Fibroblast of lung (primary cell): ENCODE measurements at places on chromosomes 1 and 21. TPM values are rescaled to one million over a fixed set of nuclear protein-coding genes. Genes with fewer than 3 reads are reported as not detected.

Gene CD1E
- not detected in 2 replicates for total RNA-seq

- H3K36me3 ChIP-seq: no peaks in the 10 kb centered on the region
- no peaks in the 10 kb centered on the region for H3K4me1 ChIP-seq
- H3K4me3 ChIP-seq: peak overlapping the region; percentile 16
- H3K27ac ChIP-seq: no peak overlapping the region
- H3K27me3 ChIP-seq: peaks cover 10% of the 10 kb centered on the region
Measured at GRCh38 chr1:228059634-228060457, 22.7 kb upstream of the ARF1 start.

Gene TNFRSF8
- 0.26 TPM in 1 of 2 replicates, not detected in the other for total RNA-seq

DNA sequence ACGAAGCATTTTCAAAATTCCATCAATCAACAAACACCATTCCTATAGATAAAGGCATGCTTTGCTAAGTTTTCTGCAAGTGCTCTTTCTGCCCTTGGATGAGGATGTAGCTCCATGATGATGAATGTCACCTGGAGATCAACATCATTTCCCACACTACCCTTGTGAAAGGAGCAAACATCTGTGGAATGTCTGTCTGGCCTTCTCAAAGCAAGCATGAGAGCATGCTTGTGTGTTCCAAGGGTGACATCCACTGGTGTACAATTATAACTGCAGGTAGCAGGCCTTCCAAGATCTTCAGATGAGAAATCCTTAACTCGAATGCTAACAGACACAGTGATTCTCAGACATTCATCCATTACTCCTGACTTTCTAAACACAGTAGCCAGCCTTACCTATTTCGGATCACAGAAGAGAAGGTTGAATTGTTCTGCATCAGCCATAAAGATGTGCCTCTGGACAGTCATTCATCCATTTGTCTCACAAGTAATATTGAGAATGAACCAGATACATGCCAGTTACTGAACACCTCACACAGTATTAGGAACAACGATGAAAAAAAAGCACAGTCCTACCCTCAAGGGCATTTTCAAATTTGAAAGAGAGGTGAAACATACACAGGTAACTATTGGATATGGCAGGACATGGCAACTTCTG, 162.4 kb downstream of the TPR start:
- H3K27ac ChIP-seq: no peak overlapping the region
- no peaks in the 10 kb centered on the region for H3K36me3 ChIP-seq

Gene BMP8B
- not detected in 2 replicates for total RNA-seq

Gene BEND5
- total RNA-seq: 0.77 TPM in 1 of 2 replicates, not detected in the other

DNA sequence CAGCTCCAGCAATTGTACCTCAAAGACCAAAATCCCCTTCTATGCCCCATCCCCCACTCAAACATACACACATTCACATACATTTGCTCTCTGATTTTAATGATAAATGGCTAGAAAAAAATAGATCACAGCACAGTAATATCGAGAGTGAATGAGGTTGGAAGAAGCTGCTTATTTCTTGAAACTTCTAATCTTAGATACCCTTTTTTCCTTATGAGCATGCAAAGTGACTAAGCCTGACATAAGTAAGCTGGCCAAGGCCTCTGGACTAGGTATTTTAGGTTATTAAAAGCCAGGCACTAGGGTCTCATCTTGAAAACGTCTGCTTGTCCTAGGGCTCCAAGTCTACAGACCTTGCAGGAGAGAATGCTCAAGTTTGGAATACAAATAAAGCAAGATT, 133.6 kb downstream of the TGFBR3 start:
- H3K4me3 ChIP-seq: no peak overlapping the region
- no peaks in the 10 kb centered on the region for H3K36me3 ChIP-seq
- H3K27me3 ChIP-seq: no peaks in the 10 kb centered on the region
- peaks cover 22% of the 10 kb centered on the region for H3K4me1 ChIP-seq
- H3K27ac ChIP-seq: no peak overlapping the region
- no peak for DNase-seq

DNA sequence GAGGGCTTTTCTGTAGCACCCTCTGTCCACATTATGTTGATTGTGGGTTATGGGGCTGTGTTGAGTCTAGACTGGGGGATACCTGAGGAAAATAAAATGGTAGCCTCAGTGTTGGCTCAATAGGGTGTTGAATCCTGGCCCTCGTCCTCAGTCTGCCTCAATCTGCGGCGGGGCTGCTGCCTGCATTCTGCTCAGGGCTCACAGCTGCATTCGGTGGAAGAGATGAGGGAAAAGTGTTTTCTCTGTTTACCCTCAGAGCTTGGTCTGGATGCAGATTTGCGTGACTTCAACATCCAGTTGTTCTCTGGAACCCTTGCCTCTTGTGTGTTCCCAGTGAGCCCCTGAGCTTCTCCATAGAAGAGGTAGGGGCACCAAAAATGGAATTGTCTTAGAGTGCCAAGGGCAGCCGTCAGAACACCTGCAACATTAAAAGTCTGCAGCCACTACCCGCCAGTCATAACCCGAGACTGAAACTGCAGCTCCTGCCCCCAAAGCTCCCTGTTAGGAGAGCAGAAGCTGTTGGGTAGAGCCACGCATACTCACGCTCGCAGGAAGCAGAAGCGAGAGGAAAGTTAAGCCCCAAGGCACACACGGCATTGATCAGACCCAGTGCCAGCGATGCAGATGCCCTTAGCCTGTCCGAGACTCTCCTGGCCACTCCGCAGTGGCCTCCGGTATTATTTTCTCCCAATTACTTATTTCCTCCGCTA, 215.3 kb upstream of the C1orf174 start:
- no peak overlapping the region for H3K27ac ChIP-seq
- DNase-seq: no peak
- no peak overlapping the region for H3K4me3 ChIP-seq
- no peaks in the 10 kb centered on the region for H3K36me3 ChIP-seq
- no peaks in the 10 kb centered on the region for H3K27me3 ChIP-seq

DNA sequence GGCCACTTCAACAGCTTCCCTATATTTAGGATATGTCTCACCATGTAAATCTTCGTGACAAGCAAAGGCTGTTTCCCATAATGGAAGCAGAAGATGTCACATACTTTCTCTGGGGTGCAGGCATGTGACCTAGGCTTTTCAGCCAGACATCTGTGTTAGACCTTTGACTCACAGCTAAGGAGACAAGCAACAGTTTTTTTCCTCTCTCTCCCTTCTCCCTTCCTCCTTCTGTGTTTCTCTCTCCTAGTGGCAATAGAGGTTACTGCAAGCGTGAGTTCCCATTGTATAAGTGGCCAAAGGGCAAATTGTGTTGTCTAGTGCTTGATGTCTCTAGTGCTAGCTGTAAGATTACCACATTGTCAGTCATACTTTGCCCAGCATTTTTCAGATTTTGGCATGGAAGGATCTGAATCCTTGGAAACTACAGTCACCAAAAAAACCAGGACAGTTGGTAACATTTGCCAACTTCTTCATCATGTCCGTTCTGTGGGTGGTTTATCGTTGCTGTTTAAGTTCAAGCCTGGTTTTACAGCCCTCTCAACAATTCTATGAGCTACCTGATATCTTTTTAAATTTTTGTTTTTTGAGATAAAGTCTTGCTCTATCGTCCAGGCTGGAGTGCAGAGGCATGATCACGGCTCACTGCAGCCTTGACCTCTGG, 44.4 kb upstream of the RABGAP1L start:
- H3K36me3 ChIP-seq: no peaks in the 10 kb centered on the region
- H3K27me3 ChIP-seq: no peaks in the 10 kb centered on the region
- no peak overlapping the region for H3K4me3 ChIP-seq
- H3K27ac ChIP-seq: no peak overlapping the region

DNA sequence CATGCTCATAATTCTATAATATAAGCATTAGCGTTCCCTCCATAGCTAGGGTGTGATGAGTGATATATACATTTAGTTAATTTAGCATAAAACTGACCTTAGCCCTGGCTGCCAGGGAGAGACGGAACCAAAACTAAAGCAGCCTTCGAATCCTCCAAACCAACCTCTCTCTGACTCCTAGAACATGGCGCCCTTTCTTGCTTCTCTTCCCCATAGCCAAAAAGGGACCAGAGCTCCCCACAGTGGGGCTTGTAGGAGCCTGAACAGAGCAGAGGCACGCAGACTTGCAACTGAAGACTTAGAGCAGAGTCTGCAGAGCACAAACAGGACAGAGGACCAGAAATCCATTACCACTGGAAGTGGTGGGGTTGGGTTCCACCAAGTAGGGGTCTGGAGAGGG, 17.7 kb downstream of the IRF2BP2 start:
- H3K4me1 ChIP-seq: no peaks in the 10 kb centered on the region
- H3K27ac ChIP-seq: no peak overlapping the region
- no peak overlapping the region for H3K4me3 ChIP-seq
- DNase-seq: no peak
- no peaks in the 10 kb centered on the region for H3K36me3 ChIP-seq
- H3K27me3 ChIP-seq: no peaks in the 10 kb centered on the region

GRCh38 chr1:5993556-5994491, 1.6 kb upstream of the NPHP4 start:
- no peak overlapping the region for H3K27ac ChIP-seq
- peaks cover 4% of the 10 kb centered on the region for H3K4me1 ChIP-seq
- H3K36me3 ChIP-seq: no peaks in the 10 kb centered on the region
- H3K27me3 ChIP-seq: no peaks in the 10 kb centered on the region
- DNase-seq: no peak

Gene MIXL1
- not detected in 2 replicates for total RNA-seq

- H3K4me1 ChIP-seq: no peaks in the 10 kb centered on the region
- no peak overlapping the region for H3K27ac ChIP-seq
- H3K27me3 ChIP-seq: no peaks in the 10 kb centered on the region
Measured at GRCh38 chr1:82934074-82934473, 1064.9 kb downstream of the TTLL7 start.

DNA sequence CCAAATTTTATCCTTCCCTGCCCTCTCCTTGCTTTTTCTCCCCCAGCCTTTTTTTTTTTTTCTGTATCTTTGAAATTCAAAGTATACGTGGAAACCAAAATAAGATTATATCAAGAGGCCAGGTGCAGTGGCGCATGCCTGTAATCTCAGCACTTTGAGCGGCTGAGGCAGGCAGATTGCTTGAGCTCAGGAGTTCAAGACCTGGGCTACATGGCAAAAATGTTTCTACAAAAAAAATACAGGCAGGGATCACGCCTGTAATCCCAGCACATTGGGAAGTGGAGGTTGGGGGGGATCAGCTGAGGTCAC, 6.6 kb upstream of the PRCC start:
- no peaks in the 10 kb centered on the region for H3K36me3 ChIP-seq
- no peaks in the 10 kb centered on the region for H3K4me1 ChIP-seq
- no peaks in the 10 kb centered on the region for H3K27me3 ChIP-seq
- no peak overlapping the region for H3K4me3 ChIP-seq
- H3K27ac ChIP-seq: no peak overlapping the region
- no peak for DNase-seq

DNA sequence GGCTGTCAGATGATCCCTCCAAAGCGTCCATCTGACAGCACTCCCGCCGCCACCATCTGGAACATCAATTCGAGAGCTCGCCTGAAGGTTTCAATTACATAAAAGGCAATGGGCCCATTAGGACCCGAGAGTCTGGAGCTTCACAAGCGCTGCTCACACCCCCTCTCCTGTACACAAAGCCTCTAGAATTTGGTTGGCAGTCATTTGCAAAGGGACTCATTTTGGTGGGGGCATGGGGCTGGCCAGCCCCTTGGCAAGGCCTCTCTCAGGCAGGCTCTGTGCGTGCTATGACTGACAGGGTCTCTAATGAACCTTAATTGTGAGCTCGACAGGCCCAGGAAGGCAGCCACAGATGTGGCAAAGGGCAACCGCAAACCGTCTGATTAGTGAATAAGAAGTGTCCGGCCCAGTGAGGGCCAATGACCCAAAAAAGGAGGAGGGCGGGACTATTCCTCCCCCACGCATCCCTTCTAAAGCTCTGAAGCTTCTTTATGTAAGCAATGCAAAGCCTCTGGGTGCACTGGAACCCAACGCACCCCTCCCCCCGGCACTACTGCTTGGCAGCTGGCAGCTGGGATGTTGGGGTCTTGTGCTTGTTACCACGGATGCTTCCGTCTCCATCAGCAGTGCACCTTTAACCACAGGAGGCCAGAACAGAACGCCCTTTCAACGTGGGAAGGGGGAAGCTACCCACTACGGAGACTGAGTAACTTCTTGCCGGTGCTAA, 79.4 kb downstream of the CAPZB start:
- no peaks in the 10 kb centered on the region for H3K27me3 ChIP-seq
- peak; percentile 81 for DNase-seq
- H3K27ac ChIP-seq: no peak overlapping the region
- no peaks in the 10 kb centered on the region for H3K36me3 ChIP-seq
- H3K4me1 ChIP-seq: peaks cover 15% of the 10 kb centered on the region
- no peak overlapping the region for H3K4me3 ChIP-seq

Gene CDC20
- total RNA-seq: 1.3 and 24.1 TPM in 2 replicates

DNA sequence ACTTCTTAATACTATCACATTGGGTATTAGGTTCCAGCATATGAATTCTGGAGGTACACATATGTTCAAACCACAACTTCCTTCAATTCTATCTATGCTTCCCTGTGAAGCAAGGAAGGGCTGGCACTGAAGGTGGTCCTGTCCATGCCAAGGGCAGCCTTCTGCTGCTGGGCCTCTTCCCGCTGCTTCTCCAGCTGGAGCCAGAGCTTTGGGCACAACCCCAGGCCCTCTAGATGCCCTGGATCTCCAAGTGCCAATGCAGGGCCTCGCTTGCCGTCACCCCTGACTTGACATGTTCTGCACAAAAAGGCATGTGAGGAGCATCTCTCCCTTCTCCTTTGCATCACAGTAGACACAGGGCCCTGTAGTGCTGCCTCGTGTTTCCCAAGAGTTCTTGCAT, 62.6 kb downstream of the STYXL2 start:
- H3K4me3 ChIP-seq: no peak overlapping the region
- DNase-seq: no peak
- H3K27ac ChIP-seq: no peak overlapping the region
- no peaks in the 10 kb centered on the region for H3K27me3 ChIP-seq

- no peaks in the 10 kb centered on the region for H3K27me3 ChIP-seq
- H3K4me1 ChIP-seq: peaks cover 15% of the 10 kb centered on the region
- H3K36me3 ChIP-seq: no peaks in the 10 kb centered on the region
- no peak for DNase-seq
- H3K27ac ChIP-seq: peak overlapping the region; percentile 90
Measured at GRCh38 chr1:23168079-23168444, 594 bp downstream of the LUZP1 start.

DNA sequence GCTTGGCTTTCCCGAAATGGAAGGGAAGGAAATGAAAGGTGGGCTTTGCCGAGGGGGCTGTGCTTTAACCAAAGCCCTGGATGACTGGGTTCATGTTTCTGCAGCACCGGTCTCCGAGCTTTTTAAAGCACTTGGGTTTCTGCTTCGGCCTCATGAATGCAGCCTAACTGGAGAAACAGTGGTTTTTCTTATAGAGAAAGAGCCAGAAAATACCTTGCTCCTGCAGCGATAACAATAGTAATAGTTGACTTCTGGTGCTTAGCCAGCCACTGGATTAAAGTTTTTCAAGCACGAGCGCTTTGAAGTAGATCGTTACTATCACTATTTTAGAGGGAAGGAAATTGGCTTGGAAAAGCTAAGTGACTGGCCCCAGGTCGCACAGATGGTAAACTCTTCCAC, 500 bp upstream of the DOCK7 start:
- H3K27ac ChIP-seq: peak overlapping the region; percentile 69
- DNase-seq: peak; percentile 43
- peak overlapping the region; percentile 90 for H3K4me3 ChIP-seq
- H3K27me3 ChIP-seq: no peaks in the 10 kb centered on the region

- no peaks in the 10 kb centered on the region for H3K36me3 ChIP-seq
- H3K27ac ChIP-seq: no peak overlapping the region
- DNase-seq: no peak
- no peaks in the 10 kb centered on the region for H3K4me1 ChIP-seq
- no peaks in the 10 kb centered on the region for H3K27me3 ChIP-seq
Measured at GRCh38 chr1:36710951-36711350, 228.2 kb upstream of the CSF3R start.

Gene KIF26B
- total RNA-seq: 6.1 and 6.9 TPM in 2 replicates
